ENCODE measurements at places on chromosomes 2 and 18. TPM values are rescaled to one million over a fixed set of nuclear protein-coding genes. Genes with fewer than 3 reads are reported as not detected.

The UPP2 gene
- total RNA-seq: not detected

The DUSP2 gene
- 54.0 TPM for total RNA-seq

DNA sequence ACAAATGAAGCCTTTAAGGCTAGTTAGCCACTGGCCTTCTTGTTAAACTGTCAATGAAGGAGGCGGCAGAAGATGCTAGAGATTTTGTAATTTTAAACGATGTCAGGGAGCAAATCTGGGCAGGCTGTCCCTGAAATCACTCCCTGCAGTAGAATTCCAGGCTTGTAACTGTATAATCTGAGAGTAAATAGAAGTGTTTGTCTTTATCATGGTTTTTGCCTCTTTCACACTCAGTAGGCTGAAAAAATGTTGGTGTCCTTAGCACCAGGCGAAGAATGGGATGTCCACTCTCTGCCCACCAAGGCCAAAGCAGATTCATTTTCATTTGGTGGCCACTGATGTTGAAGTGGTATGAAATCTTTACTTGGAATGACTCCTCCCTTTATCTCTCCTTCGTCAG is 136.9 kb upstream of the THSD7B start:
- no peak for DNase-seq

GRCh38 chr2:152395572-152395971 is 60.6 kb downstream of the FMNL2 start:
- no peak for DNase-seq

The ICA1L gene
- total RNA-seq: 4.3 TPM

The KIAA1328 gene
- total RNA-seq: 11.5 TPM

GRCh38 chr2:151374436-151374835 is 17.0 kb downstream of the TNFAIP6 start:
- DNase-seq: no peak

The CNRIP1 gene
- 0.59 TPM for total RNA-seq

GRCh38 chr2:96969321-96969720 is 17.1 kb downstream of the FAM178B start:
- no peak for DNase-seq

Measured in T-cell (primary cell).